ENCODE measurements at places on chromosomes 5 and 9.

DNA sequence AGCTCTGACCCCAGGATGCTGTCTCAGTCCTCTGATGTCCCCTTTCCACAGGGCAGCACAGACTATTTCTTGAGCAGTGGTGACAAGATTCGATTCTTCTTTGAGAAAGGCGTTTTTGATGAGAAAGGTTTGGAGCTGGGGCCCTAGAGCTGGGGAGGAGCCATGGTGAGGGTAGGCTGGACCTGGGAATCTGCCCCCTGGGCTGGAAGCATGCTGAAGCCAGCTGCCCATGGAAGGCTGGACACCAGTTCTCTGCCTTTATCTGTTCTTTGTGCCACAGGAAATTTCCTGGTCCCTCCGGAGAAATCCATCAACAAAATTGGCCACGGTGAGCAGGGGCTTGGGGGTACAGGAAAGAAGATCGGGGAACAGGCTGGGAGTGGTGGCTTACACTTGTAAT lies 12.9 kb downstream of the PHYHD1 start:
- no peak for DNase-seq

GRCh38 chr9:78366827-78367226 lies 69.9 kb downstream of the PSAT1 start:
- no peak for DNase-seq

DNA sequence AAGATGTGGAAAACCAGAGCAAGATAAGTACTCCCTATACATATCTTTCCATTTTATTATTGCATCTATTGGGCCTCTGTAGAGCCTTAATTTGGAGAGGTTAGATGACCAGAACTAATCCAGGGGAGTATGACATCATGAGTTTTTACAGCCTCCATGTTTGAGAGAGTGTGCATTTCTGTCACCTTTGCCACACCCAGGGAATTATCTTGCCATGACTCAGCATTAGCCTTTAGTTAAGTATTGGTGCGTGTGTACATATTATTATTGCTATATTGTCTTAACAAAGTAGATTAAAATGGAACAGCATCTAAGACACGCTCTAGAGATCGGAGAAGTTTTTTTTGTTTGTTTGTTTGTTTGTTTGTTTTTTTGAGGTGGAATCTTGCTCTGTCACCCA lies 27.6 kb downstream of the DIMT1 start:
- no peak for DNase-seq

GRCh38 chr5:36662291-36662851 lies 56.0 kb downstream of the SLC1A3 start:
- no peak for DNase-seq

DNA sequence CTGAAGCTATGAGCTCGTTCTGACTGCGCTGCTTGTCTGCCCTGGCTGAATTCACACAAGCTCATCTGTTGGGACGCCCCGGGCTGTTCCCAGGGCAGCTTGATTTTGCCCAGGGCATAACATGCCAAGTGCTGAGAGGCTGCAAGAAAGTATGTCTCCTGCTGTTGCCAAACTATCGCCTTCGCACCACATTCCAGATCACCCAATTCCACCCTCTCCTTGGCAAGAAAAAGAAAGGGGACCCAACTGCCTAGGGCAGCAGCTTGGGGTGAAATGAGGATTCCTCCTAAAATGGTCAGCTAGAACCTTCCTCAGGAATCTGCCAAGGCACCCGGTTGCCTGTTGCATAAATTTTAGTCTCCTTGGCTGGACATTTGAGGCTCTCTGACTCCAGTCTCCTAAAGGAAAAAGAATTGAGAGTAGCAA lies 21.2 kb downstream of the COL15A1 start:
- no peak for DNase-seq

DNA sequence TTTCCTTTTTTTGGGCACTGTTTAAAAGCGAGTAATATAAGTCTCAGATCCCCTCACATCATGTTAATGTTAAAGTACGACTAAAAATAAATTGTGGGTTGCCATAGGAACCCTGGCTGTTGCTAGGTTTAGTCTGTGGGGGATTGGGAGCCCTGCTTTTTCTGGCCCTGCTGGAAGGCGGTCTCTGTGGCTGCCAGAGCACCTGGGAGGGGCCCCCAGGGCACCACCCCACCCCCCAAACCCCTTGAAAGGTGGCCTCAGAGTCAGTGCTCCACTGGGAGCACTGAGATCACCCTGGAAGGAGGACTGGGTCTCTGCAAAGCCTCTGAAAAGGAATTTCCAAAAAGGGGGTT lies 66.2 kb upstream of the NEURL1B start:
- DNase-seq, result no peak

DNA sequence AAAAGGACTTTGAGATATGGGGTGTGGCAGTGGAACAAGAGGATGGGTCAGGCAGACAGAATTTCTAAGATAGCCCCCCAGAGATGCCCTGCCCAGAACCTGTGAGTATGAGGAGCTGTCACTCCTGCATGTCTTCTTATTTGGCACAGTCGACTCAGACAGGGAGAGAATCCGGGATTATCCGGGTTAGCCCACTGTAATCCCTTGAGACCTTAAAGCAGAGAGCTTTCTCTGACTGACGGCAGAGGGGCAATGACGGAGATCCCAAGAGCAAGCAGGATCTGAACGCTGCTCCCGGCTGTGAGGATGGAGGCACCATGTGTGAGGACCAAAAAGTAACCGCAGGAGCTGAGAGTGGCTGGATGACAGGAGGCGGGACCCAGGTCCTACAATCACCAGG lies 8.8 kb upstream of the NHP2 start:
- DNase-seq, result no peak

DNA sequence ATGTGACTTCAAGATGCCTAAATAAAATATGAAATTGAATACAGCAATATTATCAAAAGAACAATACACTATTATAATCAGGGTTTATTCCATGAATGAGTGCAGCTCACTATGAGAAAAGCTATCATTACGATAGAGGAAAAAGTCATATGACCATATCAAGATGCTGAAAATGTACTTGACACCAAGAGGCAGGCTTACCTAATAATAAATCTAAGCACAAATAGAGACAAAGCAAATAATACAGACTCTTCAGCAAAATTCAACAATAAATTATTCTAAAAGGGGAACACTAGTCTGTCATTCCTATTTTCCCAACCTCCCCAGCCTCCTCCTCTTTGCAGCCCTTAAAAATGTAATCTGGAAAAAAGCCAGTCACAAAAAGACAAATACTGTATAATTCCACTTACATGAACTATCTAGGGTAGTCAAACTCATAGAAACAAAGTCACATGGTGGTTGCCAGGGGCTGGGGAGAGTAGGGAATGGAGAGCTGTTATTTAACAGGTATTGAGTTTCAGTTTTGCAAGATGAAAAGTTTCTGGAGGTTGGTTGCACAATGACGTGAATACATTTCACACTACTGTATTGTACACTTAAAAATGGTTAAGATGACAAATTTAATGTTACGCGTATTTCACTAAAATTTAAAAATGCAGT lies 148.4 kb downstream of the NFIB start:
- DNase-seq, result no peak

DNA sequence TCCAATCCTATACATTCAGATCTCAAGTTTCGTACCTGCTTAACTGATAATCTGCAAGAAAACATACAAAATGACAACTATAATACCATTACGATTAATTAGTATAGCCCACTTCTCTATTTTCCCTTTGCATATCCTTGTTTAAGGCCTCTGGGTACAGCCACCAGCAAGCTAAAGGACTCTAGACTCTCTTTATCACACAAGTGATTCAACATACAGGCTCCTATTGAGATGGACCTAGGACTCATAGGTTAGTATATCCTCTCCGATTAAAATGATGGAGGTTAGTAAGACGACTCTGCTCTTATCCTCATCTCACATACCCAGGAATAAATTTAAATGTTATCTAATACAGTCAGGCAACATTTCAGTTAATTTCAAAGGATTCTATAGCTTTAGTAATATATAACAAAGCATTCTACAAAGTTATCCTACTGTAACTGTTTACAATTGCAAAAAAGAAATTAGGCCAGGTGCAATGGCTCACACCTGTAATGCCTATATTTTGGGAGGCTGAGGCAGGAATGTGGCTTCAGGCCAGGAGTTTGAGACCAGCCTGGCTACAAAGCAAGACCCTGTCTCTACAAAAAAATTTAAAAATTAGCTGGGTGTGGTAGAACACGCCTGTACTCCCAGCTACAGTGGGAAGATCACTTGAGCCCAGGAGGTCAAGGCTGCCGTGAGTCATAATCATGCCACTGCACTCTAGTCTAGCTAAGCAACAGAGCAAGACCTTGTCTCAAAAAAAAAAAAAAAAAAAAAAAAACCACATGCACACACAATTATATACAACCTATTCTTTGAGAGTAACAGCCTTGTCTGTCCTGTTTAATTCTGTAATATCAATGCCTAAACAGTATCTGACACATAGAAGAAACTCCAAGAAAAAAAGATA lies 15.4 kb downstream of the HAUS6 start:
- no peak for DNase-seq

DNA sequence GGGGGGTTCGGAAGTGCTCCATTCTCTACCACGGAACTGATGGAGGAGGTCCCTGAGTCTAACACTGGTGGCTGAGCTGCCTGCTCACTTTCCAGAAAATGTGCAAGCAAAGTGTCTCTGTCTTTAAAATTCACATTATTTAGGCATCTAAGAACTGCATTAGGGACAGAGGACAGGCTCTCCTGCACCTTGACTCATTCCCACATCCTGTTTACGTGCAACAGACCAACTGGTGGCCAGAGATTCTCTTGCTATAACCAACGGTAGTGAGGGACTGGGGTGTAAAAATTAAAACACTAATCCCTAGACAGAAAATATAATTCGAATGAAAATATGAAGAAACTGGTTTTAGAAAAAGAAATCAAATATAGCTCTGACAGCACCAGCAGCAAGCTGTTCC lies 320.9 kb downstream of the IRX2 start:
- no peak for DNase-seq

GRCh38 chr9:108386032-108386431 lies 469.8 kb downstream of the ACTL7B start:
- DNase-seq, result no peak

DNA sequence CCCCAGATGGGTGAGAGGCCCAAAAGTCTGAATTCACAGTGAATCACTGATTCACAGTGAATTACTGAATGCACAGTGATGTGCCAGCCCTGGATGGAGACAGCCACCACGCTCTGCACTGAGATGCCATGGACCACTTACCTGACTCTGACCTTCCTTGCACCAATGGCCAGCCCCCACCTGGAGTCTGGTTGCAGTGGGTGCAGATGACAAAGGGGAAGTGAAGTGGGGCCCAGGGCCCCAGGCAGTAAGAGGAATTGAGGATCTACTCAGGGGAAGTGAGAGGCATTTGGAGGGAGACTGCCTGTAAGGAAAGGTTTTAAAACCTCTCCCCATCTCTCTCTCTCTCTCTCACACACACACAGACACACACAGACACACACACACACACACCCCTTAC lies 412.1 kb downstream of the CYLC2 start:
- DNase-seq, result no peak

GRCh38 chr9:1454616-1455347 lies 404.6 kb downstream of the DMRT2 start:
- DNase-seq, result no peak

DNA sequence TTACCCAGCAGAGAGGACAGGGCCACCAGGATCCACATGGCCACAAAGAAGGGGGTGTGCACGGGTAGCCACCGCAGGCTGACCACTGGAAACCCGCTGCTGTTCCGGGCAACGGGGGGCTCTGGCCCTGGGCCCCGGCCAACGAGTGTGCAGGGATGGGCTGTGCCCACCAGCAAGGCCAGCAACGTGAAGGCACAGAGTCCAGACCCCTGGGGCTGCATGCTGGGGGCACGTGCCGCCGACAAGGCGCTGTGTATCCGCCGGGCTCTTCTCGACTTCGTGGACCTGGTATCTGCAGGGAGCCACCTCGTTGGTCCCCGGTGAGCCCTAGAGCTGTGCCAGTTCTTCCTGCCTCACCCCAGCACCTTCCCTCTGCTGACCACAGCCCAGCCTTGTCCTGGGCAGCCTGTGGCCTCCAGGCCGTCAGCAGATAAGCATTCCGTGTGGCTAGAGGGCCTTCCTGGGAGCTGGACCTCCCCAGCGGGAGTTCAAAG lies 42.2 kb upstream of the CEP72 start:
- no peak for DNase-seq

DNA sequence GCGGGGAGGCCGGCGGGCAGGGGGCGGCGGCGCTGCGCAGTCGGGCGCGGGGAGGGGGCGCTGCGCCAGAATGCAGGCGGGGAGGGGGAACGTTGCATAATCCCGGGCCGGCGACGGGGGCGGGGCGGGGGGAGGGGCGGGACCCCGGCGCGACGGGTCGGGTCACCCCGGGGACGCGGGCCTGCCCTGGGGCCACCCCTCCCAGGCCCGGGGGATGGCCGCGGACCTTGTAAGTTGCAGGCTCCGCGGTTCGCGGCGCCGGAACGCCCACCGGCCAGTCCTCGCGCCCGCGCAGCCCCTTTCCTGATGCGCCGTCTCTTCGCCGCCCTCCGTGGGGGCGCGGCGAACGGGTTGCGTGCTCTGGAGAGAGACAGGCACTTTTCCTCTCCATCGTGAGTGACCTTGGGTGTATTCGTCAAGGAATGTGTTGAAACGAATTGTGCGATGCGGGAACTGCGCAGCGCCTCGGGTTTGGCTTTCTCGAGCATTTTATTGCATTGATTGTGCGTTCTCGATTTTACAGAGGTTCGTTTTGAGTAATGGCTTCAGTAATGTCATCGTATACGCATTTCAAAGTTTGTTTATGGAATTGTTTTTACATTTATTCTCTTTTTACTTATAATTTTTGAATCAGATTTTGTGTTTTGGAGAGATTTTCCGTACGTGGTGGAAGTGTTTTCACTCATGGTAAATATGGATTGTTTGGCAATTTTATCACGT lies 802 bp downstream of the SPIN1 start:
- peak; percentile 70 for DNase-seq

DNA sequence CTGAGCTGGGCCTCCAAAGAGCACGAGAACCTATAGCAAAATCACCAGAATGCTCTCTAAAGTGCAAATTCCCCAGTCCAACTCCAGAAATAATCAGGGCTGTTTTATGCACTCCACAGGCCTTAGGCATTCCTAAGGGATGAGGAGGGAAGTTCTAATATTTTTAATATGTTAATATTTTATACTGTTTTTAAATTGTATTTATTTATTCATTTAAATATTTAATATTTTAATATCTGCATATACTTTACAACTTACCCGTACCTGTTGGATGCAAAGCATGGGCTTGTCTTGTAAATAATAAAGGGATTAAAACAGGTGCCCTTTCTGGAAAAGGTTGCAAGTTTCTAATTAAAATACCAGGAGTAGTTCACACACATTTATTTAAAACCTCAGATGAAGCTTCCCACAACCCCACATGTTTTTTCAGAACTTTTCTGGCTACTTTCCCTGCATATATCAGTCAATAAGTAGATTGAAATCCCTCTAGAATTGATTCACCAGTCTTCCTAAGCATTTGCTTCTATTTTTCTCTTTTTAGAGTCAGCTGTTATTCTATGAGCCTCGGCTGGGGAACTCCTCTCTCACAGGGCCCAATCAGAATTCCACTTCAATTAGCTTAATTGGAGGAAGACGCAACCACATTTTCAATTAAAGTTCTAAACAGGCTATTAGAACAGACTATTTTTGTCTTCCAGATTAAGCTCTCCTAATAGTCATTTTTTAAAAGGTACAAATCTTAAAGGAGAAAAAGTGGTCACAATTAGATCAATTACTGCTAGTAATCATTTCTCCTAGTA lies 140.8 kb downstream of the CDH6 start:
- no peak for DNase-seq

- no peak for DNase-seq
Measured at GRCh38 chr9:118563677-118564076, 805.6 kb downstream of the BRINP1 start.

Measured in dermis microvascular lymphatic vessel endothelial cell (primary cell).